ENCODE measurements at places on chromosomes 16 and 17.

GRCh38 chr17:49209061-49209571 lies 1.3 kb downstream of the GNGT2 start:
- DNase-seq: no peak

- DNase-seq: no peak
These were observed 148.5 kb upstream of the GSE1 start for GRCh38 chr16:85464383-85465305.

DNA sequence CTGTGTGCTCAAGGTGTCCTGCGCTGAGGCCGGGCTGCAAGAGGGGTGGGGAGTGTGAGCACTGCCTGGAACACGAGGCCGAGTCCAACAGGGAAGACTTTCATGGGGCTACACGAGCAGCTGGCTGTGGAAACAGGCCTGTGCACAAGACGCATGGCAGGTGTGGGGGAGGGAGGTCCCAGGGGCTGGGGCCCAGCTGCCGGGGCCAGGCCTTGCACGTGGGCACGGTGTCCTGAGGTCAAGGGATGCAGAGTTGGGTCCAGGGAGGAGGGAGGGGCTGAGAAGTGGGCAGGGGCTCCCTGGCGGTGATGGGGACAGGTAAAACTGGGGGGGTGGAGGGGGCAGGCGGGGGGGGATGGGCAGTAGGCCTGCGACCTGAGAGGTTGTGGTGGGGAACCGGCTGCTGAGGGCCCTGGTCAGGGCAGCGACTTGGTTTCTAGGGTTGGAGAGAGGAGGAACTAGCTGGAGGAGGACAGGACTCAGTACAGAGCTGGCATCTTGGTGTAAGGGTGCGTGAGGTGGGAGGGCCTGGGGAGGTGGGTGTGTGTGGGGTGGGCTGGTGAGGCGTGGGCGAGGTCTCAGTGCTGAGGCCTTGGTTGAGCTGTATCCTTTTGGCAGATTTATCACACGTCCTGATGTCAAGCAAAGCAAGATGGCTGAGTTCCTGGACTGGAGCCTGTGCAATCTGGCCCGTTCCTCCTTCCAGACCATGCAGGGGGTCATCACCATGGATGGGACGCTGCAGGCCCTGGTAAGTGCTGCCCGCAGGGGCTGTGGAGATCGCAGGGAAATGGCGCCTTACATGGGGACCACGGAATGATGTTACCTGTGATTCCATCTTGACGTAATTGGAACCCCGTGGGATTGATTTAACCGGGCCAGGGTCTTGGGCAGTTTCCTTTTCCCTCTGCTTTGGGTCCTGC lies 29.4 kb downstream of the TBCD start:
- no peak for DNase-seq

GRCh38 chr17:32299580-32300164 lies 34.0 kb downstream of the RHBDL3 start:
- no peak for DNase-seq

DNA sequence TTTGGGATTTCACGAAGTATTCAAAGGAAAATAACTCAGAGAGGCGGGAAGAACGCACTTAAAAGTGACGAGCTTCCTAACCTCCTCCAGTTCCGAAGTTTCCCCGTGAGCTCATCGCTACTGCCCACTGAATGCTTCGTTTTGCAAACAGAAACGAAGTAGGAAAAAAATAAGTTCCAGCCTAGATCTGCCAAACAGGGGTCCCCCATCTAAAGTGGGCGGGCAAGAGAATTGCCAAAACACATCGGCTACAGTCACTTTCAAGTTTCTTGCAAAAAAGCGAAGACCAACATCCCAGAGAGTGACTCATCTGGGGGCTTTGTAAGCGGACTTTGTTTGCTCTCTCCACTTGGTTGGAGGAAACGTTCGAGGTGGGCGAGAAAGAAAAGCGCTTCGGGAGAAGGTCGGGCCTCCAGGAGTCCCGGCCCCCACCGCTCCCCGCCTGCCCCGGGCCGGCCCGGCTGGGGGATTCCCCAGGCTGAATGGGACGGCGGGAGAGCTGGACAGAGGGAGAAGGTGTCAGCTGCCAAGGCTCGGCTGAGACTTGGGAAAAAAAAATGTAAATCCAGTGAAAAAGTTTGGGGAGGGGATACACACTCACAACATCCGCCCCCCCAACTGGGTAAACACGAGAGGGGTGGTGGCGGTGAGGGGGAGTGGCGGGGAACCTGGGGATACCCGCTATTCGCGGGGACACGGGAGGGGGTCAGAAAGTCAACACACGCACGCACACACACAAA lies 1.0 kb downstream of the VEZF1 start:
- DNase-seq: peak; percentile 16

GRCh38 chr17:876272-876671 lies 94.1 kb downstream of the MRM3 start:
- DNase-seq: no peak

DNA sequence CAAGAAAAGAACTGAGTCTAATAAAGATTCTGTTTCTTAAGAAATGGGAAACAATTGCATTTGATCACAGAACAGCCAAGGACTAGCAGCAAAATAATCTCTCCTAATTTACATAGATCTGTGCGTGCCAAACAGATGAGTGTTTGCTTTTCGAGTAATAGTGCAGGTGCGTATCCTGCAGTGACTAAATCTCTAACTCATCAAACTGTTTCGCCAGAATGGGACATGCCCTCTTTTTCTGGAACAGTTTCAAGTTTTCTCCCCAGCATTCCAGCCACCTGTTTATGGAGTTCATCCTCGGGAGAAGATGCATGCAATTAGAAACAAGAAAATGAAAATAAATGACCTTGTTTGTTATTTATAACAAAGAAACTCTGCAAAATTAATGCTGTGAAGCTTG lies 5.7 kb upstream of the TOX3 start:
- DNase-seq: no peak

GRCh38 chr17:42387661-42388380 lies 421 bp downstream of the STAT3 start:
- DNase-seq: no peak

- no peak for DNase-seq
These were observed 16.6 kb downstream of the MYO15B start for GRCh38 chr17:75604034-75604695.

- no peak for DNase-seq
These were observed 3.4 kb downstream of the PPP1R9B start for GRCh38 chr17:50146927-50147665.

DNA sequence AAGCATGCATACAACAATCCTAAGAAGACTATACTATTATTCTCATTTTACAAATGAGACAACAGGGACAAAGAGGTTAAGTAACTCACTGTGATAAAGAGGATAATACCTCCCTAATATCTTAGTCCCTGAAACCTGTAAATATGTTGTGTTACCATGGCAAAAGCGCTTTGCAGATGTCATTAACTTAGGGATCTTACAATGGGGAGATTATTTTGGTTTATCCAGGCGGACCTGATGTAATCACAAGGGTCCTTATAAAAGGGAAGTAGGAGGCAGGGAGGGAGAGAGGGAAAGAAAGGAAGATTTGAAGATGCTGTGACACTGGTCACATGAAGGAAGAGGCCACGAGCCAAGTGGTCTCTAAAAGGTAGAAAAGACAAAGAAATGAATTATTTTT lies 164.7 kb downstream of the CNTNAP4 start:
- DNase-seq: no peak

DNA sequence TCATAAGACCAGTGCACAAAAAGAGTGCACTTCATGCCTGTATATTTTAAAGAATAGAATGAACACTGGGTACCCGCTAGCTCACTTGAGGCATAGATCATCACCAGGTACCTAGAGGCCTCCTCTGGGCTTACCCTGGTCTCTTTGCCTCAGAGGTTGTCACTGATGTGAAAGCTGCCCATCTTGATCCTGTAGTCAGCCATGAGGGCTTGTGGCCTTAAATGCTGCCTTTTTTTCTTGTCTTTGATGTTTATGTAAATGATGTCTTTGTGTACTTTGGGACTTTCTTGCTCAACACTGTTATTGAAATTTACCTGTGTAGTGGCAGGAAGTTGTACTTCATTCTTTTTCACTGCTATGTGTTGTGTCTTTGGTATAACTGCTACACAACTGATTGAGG lies 26.8 kb upstream of the SLC5A10 start:
- no peak for DNase-seq

DNA sequence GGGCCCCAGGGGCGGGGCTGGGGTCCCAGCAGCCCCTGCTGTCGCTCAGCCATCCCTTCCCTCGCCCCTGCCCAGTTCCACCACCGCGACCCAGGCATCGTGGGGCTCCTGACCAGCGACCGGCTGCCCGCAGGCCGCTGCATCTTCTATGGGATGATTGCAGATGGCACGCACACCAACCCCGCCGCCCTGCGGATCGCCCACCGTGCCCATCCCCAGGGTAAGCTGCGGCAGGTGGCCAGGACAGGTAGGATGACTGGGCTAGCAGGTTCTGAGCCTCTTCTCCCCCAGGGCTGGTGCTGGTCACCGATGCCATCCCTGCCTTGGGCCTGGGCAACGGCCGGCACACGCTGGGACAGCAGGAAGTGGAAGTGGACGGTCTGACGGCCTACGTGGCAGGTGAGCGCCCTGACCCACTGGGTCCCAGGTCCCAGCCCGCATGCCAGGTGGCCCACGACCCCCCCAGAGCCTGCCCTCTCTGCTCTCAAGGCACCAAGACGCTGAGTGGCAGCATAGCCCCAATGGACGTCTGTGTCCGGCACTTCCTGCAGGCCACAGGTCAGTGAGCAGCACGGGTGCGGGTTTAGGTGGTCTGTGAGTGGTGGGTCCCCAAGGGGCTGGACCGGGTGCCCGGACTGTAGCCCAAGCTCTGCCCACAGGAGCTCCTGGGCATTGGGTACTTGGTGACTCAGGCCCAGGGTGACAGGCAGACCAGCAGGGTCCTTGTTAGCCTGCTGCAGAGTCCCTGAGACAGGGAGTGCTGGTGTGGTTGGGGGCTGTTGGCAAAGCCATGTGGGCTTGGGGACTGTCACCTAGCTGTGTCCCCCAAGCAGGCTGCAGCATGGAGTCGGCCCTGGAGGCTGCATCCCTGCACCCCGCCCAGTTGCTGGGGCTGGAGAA lies 2.8 kb downstream of the CEMP1 start:
- no peak for DNase-seq

DNA sequence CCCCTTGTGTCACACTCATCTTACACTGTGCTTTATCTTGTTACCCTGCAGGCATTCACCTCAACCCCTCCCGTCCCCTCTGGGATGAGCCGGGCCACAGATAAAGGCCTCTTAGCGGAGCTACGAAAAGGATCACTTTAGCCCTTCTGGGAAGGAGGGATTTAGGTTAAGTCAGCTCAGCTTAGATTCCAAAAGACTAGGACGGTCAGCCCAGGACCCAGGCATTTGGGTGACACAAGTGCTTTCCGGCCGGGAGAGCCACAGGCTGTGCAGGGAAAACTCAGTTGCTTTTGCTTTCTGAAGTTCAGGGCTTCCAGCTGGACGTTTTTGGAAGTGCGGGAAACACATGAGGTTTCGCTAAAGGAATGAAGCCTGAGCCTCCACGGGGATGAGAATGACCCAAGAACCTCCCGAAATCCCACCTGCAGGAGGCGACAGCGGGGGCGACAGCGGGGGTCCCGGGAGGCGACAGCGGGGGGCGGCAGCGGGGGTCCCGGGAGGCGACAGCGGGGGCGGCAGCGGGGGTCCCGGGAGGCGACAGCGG lies 11.6 kb upstream of the METRNL start:
- no peak for DNase-seq

DNA sequence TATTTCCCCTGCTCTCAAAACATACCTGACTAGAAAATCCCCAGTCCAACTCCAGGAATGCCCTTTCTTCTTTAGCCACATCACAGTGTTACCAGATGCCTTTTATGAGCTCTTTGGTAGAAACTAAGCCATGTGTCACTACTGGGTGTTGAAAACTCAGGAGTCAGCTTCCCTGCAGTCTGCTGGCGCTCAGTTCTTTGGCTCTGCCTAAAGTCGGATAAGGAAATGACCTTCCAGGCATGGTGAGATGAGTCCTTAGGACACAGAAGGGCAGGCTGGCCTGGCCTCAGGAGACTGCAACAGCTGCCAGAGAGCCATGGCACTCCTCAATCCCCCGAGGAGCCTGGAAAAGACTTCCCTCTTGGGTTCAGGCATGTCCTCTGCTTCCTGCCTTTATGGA lies 89.1 kb downstream of the CDH13 start:
- no peak for DNase-seq

DNA sequence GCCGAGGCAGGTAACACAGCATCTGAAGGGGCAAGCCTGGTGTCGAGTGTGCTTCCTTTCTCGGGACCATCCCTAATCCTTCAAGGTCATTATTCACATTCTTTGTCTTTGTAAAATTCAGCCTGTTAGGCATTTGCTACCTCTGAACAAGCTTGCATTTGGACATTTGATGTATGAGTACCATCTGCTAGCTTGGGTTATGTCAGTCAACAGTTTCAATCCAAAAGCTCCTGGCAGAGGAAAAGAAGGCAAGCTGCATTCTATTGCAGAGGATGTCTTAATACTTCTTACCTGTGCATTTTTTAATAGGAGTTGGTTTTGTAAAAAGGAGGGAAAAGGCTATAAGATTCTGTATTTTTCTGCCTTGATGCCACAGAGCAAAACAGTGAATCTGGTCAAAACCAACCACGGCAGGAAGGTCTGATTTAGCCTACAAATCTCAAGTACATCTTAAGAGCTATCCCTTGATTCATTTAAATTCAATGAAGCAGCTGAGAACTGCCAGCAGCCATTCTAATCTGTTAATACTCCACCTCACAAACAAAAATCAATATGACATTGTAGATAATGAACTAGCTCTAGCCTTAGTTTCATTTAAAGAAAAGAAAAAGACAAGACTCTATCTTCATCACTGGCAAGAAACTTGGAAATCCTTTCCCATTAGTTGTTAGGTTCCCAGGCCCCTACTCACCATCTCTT lies 39.0 kb downstream of the TEX2 start:
- no peak for DNase-seq

GRCh38 chr17:1542316-1542715 lies 20.3 kb downstream of the PITPNA start:
- DNase-seq: no peak

GRCh38 chr17:65057531-65058090 lies 1.1 kb upstream of the GNA13 start:
- DNase-seq: no peak

- DNase-seq: no peak
These were observed 86.5 kb downstream of the ENGASE start for GRCh38 chr17:79160980-79161636.

Measured in T follicular helper cell (primary cell).